Hematopoietic multipotent progenitor cell (in vitro differentiated cells): ENCODE measurements at places on chromosomes 3 and 15. TPM values are rescaled to one million over a fixed set of nuclear protein-coding genes. Genes with fewer than 3 reads are reported as not detected.

DNAJB11 gene
- total RNA-seq: 23.4 TPM

RNU6-1 gene
- not detected for total RNA-seq

SSUH2 gene
- under 0.01 TPM for total RNA-seq

SEMA6D gene
- total RNA-seq: under 0.01 TPM

HIGD1A gene
- 16.7 TPM for total RNA-seq

HGD gene
- not detected for total RNA-seq

THBS1 gene
- 16.2 TPM for total RNA-seq

ITPKA gene
- total RNA-seq: 1.1 TPM

CHMP2B gene
- total RNA-seq: 7.0 TPM

GREM1 gene
- total RNA-seq: under 0.01 TPM

CRYGS gene
- 0.81 TPM for total RNA-seq

ACKR4 gene
- under 0.01 TPM for total RNA-seq
